ENCODE measurements at places on chromosomes 11 and 22.

DNA sequence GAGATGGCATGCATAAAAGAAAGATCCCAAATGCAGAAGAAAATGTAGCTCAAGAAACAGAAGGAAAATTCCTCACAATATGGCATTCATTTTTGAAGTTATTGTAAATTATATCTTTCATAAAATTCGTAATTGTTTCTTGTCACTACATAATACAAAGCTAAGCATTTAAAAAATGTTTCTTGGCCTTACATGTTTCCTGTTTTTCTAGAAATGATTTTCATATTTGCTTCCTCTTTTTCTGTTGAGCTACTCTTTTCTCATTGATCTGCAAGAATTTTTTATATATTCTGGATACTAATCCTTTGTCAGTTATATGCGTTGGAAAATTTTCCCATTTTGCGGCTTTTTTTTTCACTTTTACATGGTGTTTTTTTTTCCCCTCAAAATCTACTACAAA, 48.0 kb downstream of the ENTHD1 start:
- no peak for DNase-seq

DNA sequence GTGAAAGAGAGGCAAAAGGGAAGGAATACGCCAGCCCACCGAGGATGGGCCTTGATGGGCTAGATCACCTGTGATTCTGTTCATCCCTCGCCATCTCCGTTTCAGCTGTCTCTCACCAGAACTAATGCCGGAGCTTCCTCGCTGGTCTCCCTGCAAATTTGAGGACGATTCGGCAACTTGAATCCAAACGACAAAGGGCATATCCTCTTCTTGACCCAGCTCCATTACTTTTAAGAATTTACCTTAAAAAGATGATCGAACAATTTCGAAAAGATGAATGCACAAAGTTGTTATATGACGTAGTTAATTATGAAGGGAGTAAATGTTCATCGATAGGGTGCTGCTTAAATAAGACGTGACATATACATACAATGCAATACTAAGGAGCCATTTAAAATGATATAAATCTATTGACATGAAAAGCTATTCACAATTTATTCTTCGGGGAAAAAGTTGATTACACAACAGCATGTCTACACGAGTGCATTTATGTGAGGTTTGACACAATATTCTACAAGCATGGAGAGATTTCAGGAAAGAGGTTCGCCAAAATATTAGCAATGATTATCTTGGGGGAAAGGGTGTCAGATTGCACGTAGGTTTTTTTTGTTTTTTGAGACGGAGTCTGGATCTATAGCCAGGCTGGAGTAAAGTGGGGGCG, 937 bp upstream of the FAM168A start:
- DNase-seq = no peak

- no peak for DNase-seq
Measured at GRCh38 chr22:49272546-49273125, 555.0 kb downstream of the BRD1 start.

DNA sequence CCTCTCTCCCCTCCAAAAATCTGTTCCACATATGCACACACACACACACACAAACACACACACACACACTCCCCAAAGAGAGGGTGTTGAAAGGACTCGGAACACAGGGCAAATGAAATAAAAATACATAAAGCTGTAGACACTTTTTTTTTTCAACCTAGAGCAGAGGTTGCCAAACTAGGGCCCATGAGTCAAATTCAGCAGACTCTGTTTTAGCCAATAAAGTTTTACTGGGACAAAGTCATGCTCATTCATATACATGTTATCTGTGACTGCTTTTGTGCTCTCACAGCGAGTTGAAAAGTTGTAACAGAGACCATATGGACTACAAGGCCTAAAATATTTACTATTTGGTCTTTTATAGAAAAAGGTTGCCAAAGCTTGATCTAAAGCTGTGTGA, 8.9 kb downstream of the IMMP1L start:
- no peak for DNase-seq

GRCh38 chr11:105937331-105937730, 84.7 kb downstream of the MSANTD4 start:
- DNase-seq = no peak

GRCh38 chr11:61193596-61193995, 9.7 kb upstream of the PGA3 start:
- peak; percentile 48 for DNase-seq

- no peak for DNase-seq
Measured at GRCh38 chr11:36162006-36162882, 127.0 kb downstream of the COMMD9 start.

DNA sequence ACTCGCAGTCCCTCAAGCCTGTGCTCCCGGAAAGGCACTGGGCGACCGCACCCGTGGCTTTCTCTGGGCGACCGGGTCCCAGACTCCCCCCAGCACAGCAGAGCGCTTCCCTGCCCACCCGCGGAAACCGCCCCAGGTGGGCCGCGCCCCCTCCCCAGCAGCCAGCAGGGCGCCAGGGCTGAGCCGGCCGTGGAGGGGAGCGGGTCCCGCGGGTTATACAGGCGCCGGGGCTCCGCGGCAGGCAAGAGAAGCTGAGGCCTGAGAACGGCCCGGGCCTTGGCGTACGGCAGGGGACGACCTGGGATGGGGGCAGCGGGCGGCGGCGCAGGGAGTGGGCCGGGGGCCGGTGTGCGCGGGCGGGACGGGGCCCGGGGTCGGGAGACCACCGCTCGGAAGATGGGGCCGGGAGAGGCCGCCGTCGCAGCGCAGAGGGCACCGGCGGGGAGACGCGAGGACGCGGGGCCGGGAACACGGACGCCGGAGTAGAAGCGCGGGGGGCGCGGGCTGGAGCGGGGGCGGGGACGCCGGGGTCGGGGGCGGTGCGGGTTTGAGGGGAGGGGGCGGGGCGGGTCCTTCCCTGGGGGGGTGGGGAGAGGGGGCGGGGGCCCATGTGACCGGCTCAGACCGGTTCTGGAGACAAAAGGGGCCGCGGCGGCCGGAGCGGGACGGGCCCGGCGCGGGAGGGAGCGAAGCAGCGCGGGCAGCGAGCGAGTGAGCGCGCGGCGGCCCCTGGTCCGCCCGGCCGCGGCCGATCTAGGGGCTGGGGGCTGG, at the start of gene MDK:
Gene MDK, plus strand, starts transcription at position 622 of the 771 bp plus-strand sequence. CDS start 389 bp downstream, outside the sequence.
- DNase-seq = peak; percentile 58

DNA sequence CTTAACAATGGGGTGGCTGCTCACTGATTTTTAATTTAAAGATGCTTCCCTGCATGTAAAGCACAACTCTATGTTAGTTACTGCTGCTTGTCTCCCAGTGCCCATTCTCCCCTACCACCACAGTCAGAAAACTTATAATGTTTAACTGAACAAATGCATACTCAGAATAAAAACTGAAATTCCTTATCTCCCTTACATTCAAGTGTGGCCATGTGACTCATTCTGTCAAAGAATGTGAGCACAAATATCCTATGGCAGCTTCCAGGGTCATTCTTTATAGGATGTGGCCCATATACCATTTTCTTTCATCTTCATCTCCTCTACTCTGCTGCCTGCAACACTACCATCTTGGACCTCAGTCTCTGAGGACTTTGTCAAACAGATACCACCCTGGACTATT, 374.8 kb downstream of the DYNC2H1 start:
- no peak for DNase-seq

DNA sequence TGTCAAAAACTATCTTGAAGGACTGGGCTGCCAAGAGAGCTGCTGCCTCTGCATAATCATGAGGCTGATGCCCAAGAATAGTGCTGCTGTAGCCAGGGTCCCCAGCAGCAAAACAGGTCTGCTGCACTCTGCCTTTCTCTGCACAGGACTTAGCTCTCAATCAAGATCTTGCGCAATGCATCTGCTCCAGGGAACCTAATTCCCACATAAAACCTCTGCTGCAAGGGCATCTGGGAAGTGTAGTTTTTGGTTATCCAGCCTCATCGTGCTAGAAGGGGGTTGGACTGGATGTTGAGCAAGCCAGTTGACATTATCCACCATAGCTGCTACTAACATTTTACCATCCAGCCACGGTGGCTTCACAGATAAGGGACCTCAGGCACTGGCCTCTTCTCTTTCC, 192.7 kb downstream of the C11orf91 start:
- no peak for DNase-seq

DNA sequence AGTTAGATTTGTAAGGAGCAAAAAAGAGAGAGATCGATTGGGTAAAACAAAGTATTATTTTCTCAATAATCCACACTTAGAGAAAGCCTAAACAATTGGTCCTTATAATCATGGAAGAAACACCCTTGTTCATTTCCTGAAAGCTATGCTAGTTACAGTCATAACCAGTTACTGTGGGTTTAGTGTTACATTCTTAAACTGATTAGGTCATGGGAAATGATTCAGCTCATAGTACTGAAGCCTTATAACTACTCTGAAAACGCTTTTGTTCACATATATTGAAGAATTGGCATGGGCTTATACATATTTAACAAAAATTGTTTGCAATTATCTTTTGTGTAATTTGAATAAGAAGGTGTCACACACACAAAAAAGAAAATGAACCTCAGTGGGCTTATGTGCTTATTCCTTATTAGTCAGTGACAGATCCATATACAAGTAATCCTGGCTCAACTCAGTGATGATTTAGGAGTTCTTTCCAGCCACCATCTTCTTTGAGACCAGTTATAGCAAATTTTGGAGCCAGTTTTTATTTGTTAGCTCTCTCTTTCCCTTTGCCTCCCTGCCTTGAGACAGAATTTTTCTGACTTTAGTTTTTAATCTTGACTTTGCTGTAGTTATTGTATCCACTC, 198.5 kb upstream of the CTSC start:
- no peak for DNase-seq

DNA sequence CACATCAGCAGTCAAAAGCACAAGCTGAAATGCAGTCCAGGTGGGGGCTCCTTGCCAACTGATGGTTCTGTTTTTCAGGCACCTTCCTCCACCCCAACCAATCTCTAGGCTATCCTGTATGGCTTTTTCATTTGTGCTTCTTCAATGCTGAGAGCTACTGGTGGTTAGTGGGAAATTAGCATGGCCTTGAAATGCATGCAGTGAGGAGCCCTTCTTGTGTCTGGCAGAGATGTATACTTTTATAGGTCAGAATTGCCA, 167.4 kb downstream of the NAV2 start:
- DNase-seq = no peak

GRCh38 chr11:126061707-126062678, 673 bp downstream of the CDON start:
- DNase-seq = peak; percentile 60

DNA sequence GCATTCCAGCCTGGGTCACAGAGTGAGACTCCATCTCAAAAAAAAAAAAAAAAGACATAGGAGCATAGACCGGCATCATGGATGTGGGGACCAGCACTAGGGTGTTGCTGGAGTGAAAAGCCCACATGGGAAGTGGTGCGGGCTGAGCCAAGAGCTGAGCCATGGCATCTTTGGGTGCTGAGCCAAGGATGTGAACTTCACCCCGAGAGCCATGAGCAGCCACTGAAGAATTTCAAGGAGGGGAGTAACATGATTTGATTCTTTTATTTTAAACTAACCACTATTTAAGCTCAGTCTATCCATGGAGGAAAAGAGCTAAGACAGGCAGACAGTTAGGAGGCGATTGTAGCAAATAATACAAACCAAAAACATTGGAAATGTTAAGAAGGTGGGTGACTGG, 57.4 kb downstream of the AHNAK start:
- no peak for DNase-seq

GRCh38 chr22:38397189-38398085, 57.6 kb downstream of the KCNJ4 start:
- peak; percentile 21 for DNase-seq

- no peak for DNase-seq
Measured at GRCh38 chr11:27398400-27398770, 35.4 kb upstream of the CCDC34 start.

- no peak for DNase-seq
Measured at GRCh38 chr11:72940417-72940816, 126.2 kb downstream of the ATG16L2 start.

DNA sequence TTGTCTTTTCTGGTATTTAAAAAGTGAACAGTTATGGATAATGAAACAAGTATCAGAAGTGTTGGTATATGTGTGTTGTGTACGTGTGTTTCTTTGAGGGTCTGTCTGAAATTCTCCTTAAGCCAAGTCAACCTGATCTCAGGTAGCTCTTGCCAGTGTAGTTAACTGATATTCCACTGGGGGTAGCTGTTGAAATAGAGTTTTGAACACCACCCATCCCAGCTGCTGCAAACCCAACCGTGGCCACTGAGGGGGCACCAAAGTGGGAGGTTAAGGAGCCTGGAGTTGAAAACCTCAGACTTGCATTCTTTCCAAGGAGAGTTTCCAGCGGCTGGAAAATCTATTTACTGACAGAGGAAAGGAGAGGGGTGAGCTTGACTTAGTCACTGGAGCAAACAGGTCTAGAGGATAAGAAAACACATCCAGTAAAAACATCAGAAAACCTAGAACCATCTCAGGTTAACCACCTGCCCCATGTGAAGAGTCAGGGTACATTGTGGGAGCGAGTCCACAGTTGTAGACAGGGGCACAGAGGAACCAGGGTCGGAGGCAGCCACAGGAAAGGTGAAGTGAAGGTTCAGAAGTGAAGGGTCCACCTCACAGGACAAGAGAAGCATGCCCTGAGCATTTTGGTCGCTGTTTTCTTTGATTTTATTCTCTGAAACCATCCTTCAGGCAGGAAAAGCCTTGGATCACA, 8.8 kb upstream of the CUL5 start:
- DNase-seq = peak; percentile 15

DNA sequence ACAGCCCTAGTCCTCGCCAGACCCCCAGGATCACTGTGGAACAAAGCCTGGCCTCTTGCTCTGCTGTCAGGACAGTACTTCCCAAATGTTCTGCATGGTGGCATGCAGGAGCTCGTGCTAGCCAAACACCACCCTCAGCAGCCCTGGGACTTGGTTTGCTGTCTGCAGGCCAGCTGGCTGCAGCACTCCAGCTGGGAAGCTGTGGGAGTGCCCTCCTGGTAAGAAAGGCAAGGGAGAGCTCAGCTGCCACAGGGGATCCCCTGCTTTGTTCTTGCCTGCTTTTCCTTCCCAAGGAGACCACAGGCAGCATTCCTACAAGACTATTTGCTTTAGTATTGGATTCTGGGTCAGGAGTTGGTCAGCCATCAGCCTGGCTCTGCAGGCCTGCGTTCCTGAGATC, 27.9 kb downstream of the TCIRG1 start:
- DNase-seq = no peak

DNA sequence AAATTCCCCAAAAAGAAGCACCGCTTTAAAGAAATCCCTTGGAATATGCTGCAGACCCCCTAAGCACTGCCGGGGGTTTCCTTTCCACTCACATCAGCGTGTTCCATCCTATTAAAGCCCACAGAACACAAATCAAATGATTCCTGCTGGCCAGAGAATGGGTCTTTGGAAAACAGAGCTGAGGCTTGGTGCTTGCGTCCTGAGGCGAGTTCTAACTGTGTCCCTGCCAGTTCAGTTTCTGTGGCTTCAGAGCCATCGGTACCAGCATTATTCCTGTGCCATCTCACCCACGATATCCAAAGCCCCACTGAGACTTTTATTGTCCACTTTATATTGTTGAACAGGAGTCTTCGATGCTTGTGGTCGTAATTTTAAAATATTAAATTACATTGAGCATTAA, 142.0 kb upstream of the SYT13 start:
- no peak for DNase-seq

- no peak for DNase-seq
Measured at GRCh38 chr22:33678523-33678922, 241.8 kb downstream of the LARGE1 start.

GRCh38 chr11:71384561-71384960, 63.6 kb downstream of the DHCR7 start:
- peak; percentile 10 for DNase-seq
